Breast epithelium (tissue), 4 donors: ENCODE measurements at places on chromosomes 2 and 18. TPM values are rescaled to one million over a fixed set of nuclear protein-coding genes. Genes with fewer than 3 reads are reported as not detected.

- DNase-seq: no peak
These were observed 51.6 kb upstream of the CCBE1 start for GRCh38 chr18:59748628-59749360.

- no peak for DNase-seq
These were observed 41.6 kb downstream of the PKDCC start for GRCh38 chr2:42089340-42089925.

GRCh38 chr2:86142436-86143257, 36.6 kb downstream of the PTCD3 start:
- no peak for DNase-seq

- DNase-seq: no peak
These were observed 33.9 kb upstream of the RMP24 start for GRCh38 chr18:35938562-35938961.

DNA sequence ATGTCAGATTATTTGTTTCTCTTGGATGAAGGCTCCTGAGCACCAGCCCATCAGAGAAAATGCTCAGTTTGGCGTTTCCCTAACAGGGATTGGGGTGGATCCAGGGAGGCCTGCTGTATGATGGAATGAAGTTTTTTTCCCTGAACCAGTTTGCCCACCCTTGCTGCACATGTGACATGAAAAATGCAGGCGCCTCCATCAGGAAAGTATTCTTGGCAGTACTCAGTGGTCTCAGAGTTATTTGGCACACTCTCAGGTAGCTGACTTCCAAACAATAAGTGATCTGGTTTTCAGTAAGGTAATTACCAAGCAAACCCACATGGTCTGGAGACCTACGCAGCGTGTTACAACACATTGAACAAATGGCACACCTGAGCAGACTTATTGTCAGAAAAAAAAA, 254.9 kb downstream of the PAX3 start:
- no peak for DNase-seq

SETBP1 gene
- total RNA-seq: 37.0 TPM
